Trophoblast cell (in vitro differentiated cells and primary cell): ENCODE measurements at places on chromosomes 3 and 15.

DNA sequence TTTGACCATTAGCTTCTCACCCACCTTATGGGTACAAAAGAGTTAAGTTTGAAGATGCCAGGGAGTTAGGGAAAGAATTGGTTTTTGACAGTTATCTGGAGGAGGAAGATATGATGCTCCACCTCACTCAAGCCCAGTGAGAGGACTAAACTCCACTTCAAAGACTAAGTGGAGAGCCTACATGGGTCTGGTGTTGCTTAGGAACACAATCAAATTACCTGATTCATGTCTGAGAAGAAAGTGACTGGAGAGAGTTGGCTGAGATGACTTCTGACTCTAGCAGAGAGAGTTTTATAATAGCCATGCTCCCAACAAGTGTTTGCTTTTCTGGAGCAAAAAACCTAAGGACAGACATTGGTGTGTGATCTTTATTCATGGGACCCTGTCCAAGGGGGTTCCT lies 43.3 kb downstream of the SUCNR1 start:
- no peak for DNase-seq

GRCh38 chr3:16103472-16103871 lies 71.0 kb upstream of the GALNT15 start:
- peak; percentile 46 for DNase-seq

- DNase-seq = peak; percentile 96
Observed at GRCh38 chr15:67065531-67066005, at the start of gene SMAD3. TSS of gene SMAD3 (plus strand) at chr15:67065602. CDS start at chr15:67066155, 553 bp downstream.

GRCh38 chr15:65845826-65846519 lies 23.3 kb upstream of the RAB11A start:
- no peak for DNase-seq

DNA sequence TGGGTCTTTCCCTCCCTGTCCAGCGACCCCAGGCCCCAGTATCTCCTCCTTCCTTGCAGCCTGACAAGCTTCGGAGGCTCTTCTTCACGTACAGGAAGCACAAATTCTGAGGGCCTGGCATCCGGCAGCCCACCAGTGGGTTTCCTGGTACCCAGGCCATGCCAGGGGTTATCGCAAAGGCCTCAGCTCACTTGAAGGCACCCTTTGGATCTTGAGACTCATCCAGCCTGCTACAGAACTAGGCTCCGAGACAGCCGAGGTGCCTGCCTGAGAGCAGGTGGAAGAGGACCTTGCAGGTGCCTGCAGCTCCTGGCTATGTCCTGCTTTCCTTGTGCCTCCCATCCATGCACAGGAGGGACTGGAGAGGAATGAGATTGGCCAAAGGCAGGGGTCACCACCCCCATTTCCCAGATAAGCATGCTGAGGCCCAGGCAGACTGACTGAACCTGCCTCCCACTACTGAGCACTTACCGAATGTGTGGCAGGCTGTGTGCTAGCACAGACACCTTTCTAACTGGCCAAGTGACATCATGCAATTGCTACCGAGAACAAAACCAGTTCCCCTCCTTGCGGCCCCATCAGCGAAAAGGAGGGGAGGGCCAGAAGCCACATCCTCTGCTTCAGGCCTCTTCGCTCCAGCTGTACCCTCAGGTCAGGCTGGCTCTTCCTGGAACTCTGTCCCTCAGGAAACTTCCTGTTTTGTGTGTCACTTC lies 11.2 kb downstream of the SH2D7 start:
- DNase-seq = peak; percentile 67

GRCh38 chr3:14256046-14256445 lies 77.4 kb downstream of the LSM3 start:
- no peak for DNase-seq

GRCh38 chr15:39920510-39921273 lies 626 bp upstream of the GPR176 start:
- peak; percentile 82 for DNase-seq

DNA sequence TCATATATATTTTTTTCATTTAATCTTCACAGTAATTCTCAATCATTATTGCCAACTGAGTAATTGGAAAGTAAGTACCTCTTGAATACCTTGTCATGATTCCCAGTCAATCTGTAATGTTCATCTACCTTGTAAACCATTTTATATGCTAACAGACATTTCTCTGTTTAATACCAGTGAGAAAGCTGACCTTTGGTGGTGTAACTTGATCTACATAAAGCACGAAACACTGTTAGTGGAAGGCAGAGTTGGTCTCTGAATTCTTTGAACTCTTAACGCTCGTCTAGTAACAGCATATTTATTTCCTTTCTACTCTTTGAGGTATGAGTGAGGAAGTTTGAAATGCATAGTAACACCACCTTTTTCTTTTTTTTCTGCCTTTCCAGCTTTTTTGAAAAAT lies 59.5 kb downstream of the SLC25A26 start:
- DNase-seq = no peak

GRCh38 chr3:152383136-152383606 lies 114.4 kb downstream of the MBNL1 start:
- no peak for DNase-seq

DNA sequence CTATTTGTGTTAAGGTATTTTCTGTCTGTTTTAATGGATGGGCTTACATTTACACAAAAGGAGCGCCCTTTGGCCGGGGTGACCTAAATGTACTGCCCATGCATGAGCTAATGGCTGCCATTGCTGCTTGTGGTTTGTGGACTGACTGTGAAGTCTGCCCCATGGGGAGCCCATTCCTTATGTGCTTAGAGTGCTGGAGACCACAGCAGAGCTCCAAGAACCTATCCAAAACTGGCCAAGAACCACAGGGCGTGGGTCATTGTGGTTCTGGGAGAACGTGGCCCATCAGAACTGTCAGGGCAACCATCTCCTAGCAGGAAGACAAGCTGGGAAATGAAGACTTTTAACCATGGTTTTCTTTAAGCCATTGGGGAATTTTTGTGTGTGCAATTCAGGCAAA lies 105.3 kb downstream of the CHDH start:
- DNase-seq = no peak

DNA sequence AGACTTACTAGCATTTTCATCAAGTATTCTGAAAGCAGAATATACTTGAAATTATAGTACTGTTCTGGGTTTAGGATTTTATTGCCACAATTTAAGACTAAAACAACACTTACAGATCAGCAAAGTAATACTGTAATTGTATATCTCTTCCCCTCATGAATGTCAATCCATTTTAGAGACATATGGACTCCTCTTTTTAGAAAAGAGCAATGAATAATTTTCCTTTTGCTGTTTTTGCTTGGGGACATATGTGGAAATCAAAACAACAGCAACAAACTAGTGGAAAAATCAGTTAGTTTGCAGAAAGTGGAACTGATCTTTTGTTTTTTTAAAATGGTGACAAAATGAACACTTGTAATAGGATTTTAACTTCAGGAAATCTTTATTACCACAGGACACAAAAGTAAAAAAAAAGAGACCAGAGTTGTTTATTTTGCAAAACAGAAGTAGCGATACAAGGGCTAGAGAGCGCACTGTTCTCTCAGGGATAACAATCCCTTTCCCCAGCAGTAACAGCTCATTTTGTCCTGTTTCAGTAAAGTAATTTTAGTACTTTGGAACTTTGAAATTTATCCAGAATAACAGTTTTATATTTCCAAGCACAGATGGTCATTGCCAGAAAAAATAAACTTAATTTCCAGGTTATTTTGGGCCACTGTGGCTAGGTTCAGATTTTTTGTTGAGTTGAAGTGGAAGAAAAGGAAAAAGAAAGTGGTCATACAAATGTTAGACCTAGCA lies 17.1 kb downstream of the LEKR1 start:
- DNase-seq = no peak

DNA sequence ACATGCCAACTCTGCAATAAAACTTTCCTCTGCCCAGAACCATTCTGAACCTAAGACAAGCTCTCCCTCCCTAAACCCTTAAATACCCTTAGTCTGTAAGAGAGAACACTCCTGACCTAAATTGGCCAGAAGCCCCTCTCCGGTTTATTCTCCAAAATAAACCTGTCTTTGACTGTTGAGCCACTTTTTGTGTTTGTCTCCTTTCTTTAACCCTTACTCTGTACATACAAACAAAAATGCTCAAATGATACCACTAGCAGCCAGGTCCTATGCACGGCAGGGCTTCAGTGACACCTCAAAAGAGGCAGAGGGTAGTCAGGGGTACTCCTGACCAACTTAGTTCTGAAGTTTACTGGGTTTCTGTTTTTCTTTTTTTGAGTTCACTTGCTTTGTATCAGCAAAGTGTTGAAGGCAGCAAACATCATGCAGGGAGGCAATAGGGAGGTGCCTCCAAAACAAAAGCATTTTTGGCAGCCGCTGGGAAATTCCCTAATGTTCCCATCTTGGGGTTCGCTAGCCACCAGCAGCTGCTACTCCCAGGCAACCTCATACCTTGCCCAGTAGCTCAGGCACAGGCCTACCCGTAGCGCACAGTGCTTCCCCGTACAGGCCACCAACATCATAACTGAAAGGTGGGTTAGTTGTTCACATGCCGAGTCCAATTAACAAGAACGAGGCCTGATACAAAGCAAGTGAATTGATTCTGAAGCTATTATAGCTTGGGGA lies 62.9 kb upstream of the GCNT3 start:
- no peak for DNase-seq

- no peak for DNase-seq
Observed at GRCh38 chr3:34183611-34184340, 385.3 kb downstream of the PDCD6IP start.

GRCh38 chr3:9448071-9448470 lies 50.7 kb downstream of the SETD5 start:
- no peak for DNase-seq

GRCh38 chr15:85910834-85911233 lies 116.1 kb upstream of the KLHL25 start:
- DNase-seq = no peak

DNA sequence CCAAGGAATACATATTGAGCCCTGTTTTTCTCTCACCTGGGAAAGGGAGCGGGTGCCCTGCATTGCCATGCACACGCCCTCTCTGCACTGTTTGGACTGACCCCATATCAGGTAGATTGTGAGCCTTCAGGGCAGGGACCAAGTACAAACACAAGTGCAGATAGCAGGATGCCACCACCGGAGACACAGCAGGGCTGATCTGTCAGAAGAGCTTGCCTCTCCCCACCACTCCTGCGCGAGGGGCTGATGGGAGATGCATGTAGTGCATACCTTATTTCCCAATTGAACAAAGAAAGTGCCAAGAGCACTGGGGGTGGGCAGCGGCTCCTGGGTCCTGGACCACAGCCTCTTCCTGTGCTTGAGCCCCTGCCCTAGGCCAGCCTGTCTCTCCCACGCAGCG lies 9.0 kb upstream of the SLCO2A1 start:
- no peak for DNase-seq
